ENCODE measurements at places on chromosomes 2 and 18.

- DNase-seq, result no peak
These were observed 22.4 kb downstream of the CRYGD start for GRCh38 chr2:208101716-208102631.

- no peak for DNase-seq
These were observed 187.6 kb upstream of the NRP2 start for GRCh38 chr2:205494537-205495235.

- no peak for DNase-seq
These were observed 71.9 kb downstream of the VWC2L start for GRCh38 chr2:214482728-214483127.

- no peak for DNase-seq
These were observed 12.9 kb downstream of the PLEKHM3 start for GRCh38 chr2:208012449-208012848.

DNA sequence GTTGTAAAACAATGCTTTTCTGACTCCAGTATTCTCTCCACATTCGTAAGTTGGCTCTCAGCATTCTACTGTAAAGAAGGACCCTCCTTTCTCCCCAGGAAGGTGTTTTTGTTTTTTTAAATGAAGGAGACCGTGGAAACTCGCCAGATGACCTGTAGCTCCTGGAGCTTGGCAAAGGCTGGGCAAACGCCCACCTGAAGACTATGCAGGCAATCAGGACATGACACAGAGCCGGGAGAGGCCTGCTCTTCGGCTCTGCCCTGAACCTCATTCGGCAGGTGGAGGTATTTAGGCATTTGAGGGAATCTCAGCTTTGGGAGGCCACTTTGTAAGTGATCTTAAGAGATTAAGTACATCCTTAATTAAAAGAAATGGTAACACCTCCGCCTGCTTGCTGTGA lies 17.4 kb downstream of the CASP10 start:
- no peak for DNase-seq

DNA sequence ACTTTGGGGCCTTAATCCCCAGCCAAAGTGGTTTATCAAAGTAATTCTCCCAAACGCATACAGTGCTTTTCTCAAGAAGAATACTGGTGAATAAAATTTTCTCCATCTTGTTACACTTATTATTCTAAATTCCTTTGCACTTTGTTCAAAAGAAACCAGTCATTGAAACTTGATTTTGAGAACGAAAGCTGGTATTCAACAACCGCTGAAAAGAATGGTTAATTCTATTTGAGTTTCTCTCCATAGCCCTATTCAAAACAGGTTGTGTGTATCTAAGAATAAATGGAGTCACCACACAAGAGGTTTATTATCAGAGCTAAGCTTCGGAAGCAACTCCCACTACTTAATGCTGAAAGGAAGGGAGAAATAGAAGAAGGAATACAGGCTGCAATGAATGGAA lies 117.7 kb downstream of the C1D start:
- DNase-seq, result no peak

DNA sequence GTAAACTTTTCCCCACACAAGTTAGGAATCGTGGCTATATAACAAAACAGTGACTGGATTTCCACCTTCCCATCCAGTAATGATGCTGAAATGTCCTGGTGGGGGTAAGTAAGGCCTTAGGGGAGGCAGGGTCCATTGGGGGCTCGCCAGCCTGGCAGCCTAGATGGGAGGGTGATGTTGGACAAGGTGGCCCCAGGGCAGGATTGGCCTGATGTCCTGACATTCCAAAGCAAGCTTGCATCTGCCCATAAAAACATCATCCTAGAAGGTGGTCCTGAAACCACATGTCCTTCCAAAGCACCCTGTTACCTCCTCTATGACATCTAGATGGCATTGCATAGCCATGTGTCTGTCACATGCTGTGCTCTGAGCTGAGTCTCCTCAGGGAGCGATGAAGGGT lies 54.1 kb upstream of the RAB6C start:
- DNase-seq, result no peak

Measured in activated effector memory CD4-positive, alpha-beta T cell treated with Interleukin-2 at 50 U/mL for 16 hours (primary cell).